ENCODE measurements at places on chromosomes 11 and 22.

DNA sequence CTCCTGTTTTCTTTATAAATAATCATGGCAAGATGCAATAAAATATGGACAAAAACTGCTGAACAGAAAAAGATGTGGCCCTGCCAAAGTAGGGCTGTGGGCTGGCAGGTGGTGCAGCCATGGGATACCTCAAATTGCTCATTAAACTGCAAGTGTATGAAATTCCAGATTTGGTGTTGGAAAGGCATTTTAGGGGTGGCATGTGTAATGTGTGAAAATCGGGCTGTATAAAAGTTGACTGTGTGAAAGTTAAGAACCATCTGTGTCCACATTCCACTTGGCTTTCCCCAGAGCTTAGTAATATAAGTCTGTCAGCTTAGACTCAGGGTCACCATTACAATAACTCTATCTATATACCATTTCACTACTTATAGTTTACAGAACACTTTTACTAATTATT, 34.8 kb upstream of the FZD4 start:
- no peak for DNase-seq

DNA sequence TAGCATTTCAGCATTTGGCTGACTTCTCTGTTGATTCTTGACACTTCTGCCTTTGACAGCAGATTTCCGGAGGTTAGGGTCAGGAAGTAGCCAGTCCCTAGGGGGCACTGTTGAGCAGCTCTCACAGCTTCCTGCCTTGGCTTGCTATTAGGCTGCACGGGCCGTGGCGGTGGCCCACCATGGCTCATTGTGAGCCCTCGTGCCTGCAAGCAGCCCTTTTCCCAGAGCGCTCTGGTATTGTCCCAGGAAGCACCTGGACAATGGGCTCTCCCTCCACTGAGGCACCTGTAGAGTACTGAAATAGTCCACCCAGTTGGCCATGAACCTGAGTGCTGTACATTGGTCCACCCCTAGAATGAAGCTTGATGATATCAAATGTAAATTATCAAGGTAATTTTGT, 100.2 kb upstream of the GAL start:
- DNase-seq, result peak; percentile 53

GRCh38 chr11:12331239-12331874, 46.0 kb upstream of the PARVA start:
- DNase-seq, result peak; percentile 47

- DNase-seq, result peak; percentile 28
Measured at GRCh38 chr11:101860696-101861427, 53.9 kb upstream of the CEP126 start.

GRCh38 chr11:64859542-64860414, 15.3 kb upstream of the CDC42BPG start:
- peak; percentile 89 for DNase-seq

Measured in GM10248 (cell line).